ENCODE measurements at places on chromosomes 2 and 18.

DNA sequence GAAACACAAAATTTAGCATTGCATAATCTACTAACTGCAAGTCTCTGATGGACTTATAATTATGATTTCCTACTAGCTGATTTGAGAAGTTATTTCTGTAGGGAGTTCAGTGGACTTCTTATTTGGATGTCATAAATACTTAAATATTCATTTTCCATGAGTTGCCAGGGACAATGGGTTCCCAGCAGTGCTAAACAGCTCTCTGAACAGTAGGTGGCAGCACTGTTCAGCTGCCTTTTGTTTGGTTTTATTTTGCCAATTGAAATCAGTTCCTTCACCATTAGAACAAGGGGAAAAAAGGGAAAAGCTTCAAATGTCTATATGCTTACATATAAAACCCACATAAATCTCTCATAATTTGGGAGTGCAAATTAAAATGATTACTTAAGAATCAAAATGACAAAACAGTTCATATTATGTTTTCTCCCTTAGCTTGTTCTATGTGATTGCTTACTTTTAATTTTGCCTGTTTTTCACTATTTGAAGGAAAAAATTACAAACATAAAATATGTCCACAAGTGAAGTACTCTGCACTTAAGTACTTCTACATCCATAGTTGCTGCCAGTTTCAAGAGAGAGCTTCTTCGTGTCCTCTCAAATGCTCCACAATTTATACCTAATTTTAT lies 898.9 kb downstream of the CPS1 start:
- DNase-seq, result no peak

DNA sequence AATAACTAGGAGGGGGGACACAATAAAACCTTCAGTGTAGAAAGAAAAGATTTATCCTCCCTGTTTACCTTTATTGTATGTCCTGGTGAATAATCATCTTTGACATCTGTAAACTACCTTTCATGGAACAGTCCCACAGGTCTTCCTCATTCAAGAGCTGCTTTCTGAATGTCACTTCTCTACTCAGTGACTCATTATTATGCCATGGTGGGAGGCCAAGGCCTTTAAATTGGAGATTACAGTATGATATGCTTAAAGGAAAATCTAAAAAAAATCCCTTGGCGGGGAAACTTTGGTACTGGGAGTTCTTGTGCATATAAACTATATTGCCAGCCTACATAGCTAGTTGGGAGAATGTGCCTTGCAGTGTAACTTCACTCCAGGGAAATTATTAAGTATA lies 713.0 kb downstream of the TDRD15 start:
- DNase-seq, result no peak

GRCh38 chr2:7508296-7508943 lies 591.2 kb downstream of the RNF144A start:
- no peak for DNase-seq

DNA sequence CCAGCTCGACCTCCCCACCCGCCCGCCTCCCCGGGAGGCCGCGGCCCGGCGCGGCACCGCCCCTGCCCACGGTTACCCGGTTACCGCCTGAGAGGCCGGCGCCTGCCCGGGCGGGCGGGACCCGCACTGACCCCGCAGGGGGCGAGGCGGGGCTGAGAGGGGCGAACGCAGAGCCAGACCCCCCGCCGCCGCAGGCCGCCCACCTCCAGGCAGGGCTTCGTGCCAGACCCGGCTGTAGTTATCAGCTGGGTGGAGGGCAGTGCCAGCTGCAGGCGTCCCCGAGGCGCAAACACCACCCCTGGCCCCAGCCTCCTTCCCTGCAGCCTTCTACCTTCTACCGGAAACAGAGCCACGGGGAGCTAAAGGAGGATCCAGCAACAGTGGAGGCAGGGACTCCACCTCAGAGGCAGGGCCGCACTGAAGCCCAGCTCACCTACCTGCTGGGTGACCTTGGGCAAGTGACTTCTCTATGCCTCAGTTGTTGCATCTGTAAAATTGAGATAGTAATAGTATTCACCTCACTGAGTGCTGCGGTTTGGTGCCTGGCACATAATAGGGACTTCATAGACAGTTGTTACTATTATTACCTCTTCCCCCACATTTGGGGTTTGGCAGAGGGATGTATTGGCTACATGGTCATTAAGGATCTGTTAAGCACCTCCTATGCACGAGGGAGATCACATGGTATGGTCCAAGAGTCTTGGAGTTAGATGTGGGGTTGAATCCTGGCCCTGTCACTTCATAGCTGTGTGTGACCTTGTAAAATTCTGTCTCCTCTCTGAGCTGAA lies 231.6 kb upstream of the SMAD2 start:
- no peak for DNase-seq

- DNase-seq, result no peak
These were observed 184.3 kb downstream of the RPRM start for GRCh38 chr2:153294199-153294786.

DNA sequence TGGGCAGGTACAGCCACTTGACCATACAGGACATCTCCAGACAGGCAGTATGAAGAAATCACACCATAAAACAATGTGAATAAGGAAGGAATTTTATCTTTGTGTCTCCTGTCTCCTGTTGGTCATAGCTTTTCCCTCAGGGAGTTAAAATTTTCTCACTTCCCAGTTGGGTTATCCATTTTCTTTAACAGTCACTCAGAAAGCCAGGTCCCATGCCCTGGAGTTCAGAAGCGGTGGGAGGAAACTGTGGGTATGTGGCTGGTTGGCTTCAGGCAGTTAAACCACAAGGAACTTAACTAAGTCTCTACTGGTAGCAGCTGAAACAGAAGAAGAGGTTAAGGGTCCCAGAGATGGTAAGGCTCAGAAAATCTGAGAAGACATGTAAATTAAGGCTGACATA lies 6.5 kb upstream of the SMAD2 start:
- DNase-seq, result no peak

GRCh38 chr18:8704361-8705237 lies 757 bp upstream of the MTCL1 start:
- DNase-seq, result peak; percentile 63

GRCh38 chr18:58048081-58048642 lies 4.1 kb downstream of the NEDD4L start:
- DNase-seq, result no peak

DNA sequence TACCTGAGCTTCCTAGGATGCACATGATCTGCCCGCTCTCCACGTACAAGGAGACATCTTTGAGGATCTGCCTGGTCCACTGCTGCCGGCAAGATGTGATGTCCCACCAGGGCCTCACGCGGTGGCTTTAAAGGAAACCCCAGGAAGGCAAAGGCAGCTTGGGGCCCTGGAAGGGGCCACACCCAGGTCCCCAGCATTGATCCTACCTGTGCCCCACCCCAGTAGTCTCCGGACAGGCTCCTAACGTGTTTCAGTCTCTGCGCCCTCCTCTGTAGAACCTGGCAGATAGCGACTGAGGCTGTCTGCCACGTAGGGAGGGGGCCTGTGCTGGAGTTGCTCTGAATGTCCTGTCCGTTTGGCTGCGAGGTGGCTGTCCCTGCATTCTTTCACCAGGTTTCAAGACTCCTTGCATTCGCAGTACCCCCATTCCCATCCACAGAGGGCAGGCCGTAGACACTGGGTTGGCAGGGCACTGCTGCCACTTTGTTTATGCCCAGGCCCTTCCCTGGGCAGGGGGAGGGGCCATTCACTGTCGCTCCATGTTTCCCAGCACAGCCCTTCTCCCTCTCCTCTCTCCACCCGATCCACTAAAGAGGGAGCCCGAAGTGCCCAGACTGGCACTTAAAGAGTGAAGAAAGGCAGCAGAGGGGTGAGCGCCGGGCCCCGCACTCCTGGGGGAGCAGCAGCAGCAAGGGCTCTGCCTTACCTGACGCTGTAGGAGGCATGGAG lies 644 bp downstream of the ABCG5 start:
- no peak for DNase-seq

- DNase-seq, result no peak
These were observed 61.0 kb downstream of the CIB4 start for GRCh38 chr2:26580151-26580550.

- no peak for DNase-seq
These were observed 62.4 kb downstream of the SATB2 start for GRCh38 chr2:199395311-199395710.

GRCh38 chr2:225056330-225057073 lies 14.2 kb upstream of the DOCK10 start:
- DNase-seq, result no peak

DNA sequence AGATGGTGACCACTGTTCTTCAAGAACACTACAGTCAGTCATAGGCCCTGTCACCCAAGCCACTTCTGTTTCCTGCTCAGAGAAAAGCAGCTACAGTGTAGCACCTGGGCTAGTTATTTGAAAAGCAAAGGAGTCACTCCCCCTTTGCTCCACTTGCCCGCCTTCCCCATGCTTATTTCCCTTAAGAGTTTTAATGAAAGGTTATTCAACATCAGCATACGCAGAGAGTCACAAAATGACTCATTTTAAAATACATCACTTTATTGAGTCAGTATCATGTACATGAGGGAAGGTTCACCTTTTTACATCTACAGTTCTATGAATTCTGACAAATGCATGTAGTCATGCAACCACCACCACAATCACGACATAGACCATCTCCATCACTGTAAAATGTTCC lies 71.3 kb downstream of the TNFRSF11A start:
- no peak for DNase-seq

DNA sequence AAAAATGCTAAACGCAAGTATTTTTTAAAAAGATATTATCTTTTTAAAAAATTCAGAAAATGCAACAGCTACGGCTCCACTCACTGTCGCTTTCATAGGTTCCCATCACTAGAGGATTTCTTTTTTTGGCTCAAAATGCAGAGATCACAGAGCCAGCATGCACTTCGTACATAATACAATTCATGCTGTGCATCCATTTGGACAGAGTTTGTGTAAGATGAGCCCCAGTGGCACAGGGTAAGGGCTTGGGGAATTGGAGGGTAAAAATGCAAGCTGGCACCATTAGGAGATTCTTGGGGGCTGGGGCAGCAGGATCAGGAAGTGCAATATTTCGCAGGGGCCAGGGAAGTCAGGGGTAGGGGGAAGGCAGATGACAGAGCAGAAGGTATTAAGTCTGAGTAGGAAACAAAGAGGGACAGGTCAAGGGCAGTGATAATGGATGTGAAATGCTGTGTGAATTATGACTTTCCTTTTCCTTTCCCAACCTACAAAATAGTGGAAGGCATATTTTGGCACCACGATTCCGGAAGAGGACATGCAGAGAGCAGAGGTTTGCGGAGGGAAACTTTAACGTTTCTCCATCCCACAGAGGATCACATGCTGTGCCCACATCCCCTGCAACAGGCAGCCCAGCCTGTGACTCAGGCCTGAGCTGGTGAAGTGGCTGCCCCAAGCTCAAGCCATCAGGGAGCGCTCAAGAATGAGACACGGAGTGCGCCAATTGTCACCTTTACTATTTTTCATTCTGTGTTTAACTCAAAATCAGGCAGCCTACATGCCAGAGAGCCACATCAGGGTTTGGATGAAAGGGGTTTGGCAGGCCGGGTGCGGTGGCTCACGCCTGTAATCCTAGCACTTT lies 4.7 kb downstream of the CAPG start:
- no peak for DNase-seq

DNA sequence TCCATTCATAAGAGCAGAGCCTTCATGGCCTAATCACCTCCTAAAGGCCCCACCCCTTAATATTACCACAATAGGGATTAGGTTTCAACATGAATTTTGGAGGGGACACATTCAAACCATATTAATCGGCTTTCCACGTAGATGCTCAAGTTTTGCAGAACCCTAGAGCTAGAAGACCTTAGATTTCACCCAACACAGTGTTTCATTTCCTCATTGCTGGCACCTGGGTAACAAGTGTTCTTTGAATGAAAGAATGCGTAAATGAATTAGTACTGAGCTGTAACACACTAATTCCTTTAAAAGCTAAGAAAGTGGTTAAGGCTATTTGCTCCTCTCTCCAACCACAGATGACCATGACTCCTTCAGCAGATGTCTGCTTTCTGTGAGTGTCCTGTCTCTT lies 252.5 kb downstream of the SMAD2 start:
- no peak for DNase-seq

GRCh38 chr2:23593752-23594459 lies 208.9 kb downstream of the KLHL29 start:
- no peak for DNase-seq

GRCh38 chr2:111116843-111117597 lies 3.7 kb upstream of the BCL2L11 start:
- DNase-seq, result peak; percentile 53

GRCh38 chr18:53796040-53796729 lies 428.3 kb downstream of the MBD2 start:
- DNase-seq, result peak; percentile 20

DNA sequence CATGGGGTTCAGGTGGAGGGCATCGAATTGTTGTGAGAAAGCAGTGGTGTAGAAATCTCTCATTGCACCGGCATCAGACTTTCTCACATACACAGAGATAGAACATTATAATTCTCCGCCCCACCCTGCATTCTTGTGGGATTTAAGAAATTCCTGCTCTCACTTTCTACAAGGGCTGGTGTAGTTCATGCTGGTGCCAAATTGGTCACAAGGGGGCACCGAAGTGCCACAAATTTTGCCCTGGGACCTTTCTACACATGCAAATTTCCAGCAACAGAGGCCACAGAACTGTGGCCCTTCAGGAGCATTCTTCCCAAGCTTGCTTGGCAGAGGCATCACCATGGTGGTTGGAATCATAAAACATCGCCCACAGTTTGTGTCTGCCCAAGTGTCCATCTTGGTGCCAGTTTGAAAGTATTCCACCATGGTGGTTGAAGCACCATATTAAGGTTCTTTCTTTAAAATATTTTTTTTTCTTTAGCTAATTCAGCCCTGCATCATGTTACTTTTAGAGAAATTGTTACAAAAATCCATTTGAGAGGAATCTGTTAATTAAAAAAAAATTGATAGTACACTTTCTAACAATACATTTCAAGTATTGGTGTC lies 521.2 kb upstream of the FANCL start:
- DNase-seq, result peak; percentile 52

DNA sequence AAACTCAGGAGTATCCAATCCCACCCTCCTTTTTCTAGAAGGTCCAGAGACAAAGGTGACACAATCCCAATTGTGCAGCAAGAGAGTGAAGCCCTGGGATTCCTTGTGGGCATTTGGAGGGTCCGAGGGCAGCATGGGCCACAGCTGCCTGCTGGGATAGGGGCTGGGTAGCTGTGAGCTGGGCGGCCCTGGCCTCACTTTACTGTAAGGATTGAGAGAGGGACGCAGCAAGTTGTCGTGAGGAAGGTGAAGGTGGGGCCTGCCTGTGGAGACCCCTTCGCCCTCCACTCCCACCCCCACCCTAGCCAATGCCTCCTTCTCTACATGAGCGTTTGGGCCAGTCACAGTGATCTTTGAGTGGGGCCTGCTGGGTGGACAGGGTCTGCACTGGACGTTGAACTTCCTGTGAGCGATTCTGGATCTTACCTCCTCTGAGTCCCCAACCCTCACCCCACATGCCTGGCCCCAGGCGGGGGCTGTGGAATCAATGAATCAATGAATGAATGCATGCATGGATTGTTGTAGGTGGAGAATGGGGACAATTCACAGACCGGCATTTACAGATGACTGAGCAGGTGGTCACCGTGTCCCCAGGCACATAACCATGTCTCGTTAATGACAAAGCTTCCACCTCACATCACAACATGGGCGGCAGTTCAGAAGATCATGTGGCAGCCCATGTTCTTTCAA lies 107.2 kb downstream of the INHBB start:
- DNase-seq, result no peak

- no peak for DNase-seq
These were observed 150.3 kb upstream of the ZFP36L2 start for GRCh38 chr2:43376523-43377198.

GRCh38 chr2:6342273-6342920 lies 523.3 kb downstream of the CMPK2 start:
- no peak for DNase-seq

- DNase-seq, result no peak
These were observed 28.7 kb downstream of the CABLES1 start for GRCh38 chr18:23163786-23164533.

- no peak for DNase-seq
These were observed 87.2 kb downstream of the ESCO1 start for GRCh38 chr18:21513292-21513691.

GRCh38 chr2:71989671-71990070 lies 158.0 kb downstream of the CYP26B1 start:
- no peak for DNase-seq

All from SW 1271 (cell line).